Activated CD8-positive, alpha-beta memory T cell treated with anti-CD3 and anti-CD28 coated beads, Interleukin-2, amount 10 ng/mL, durations not matched to agents 7 days and 5 days (primary cell): ENCODE measurements at places on chromosomes 5 and 9. TPM values are rescaled to one million over a fixed set of nuclear protein-coding genes. Genes with fewer than 3 reads are reported as not detected.
A peak's percentile ranks its signal among the peaks of the same experiment; 100 is the strongest.

DNA sequence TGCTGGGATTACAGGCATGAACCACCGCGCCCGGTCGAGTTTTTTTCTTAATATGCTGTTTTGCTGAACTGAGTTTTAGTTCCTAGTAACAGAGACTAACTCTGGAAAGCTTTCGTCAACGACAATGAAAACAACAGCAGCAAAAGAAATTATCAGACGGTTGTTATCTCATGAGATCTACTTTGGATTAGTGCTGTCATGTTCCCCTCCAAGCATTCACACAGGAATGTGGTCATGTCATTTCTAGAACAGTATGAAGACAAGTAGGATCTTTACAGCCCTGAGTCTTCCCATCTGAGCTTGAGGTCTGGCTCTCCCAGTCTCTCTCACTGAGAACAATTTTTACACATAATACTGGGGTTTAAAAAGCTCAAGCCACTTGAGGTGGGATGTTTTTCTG, 4.0 kb upstream of the ANKRD33B start:
- H3K4me1 ChIP-seq = peaks cover 8% of the 10 kb centered on the region
- H3K27ac ChIP-seq = no peak overlapping the region
- H3K27me3 ChIP-seq = peaks cover 54% of the 10 kb centered on the region
- DNase-seq = no peak
- no peak overlapping the region for H3K4me3 ChIP-seq

DNA sequence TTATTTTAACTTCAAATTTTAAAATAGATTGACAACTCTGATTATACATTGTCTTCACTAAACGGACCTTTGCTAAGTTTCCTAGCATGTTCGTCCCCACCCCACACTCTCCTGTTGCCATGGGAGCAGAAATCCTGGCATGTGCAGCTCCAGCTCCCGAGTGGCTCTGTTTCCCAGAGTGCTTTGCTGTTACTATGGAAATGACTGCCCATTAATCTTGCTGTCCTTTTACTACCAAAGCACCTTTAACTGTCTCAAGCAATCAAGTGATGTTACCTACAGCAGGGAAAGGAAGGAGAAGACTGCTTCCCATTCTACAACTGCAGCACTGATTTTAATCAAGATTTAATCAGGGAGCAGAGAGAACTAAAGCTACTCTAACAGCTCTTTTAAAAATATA, 212.0 kb upstream of the KIF2A start:
- H3K36me3 ChIP-seq = no peaks in the 10 kb centered on the region
- H3K4me1 ChIP-seq = peaks cover 3% of the 10 kb centered on the region
- DNase-seq = no peak
- peaks cover 13% of the 10 kb centered on the region for H3K27me3 ChIP-seq
- H3K4me3 ChIP-seq = no peak overlapping the region
- no peak overlapping the region for H3K27ac ChIP-seq

DNA sequence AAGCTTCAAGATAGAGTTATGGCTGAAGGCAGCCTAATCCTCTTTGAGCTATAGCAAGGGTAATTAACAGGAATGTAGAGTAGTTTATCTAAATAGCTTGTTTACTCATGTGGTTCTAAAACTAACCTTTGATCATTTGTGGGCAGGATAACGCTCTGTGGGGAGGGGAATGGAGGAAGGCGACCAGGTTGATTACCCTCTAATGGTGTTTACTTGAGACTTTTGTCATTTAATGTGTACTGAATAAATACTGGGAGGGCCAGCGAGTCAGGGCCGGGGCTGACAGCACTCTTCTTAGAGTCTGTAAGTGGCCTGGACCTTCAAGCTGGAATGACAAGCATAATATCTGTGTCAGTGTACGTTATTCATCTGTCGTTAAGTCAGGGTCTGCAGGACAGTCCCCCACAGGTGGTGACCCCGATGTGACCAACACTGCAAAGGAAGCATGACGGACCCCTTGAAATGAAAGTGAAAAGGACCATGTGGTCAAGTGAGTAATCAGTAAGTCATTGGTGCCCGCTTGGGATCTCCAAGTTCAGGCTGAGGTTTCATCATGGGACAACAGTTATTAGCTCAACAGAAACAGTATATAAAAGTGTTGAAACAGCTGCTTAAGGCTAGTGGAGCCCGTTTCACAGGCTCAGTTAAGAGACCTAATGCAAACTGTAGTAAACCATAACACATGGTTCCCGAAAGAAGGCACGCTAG, 162.6 kb downstream of the CPLANE1 start:
- H3K4me3 ChIP-seq = no peak overlapping the region
- no peak for DNase-seq
- H3K36me3 ChIP-seq = peaks cover 11% of the 10 kb centered on the region
- no peak overlapping the region for H3K27ac ChIP-seq

- no peak for DNase-seq
- H3K4me3 ChIP-seq = no peak overlapping the region
- no peaks in the 10 kb centered on the region for H3K36me3 ChIP-seq
- no peak overlapping the region for H3K27ac ChIP-seq
- H3K27me3 ChIP-seq = peaks cover 4% of the 10 kb centered on the region
Observed at GRCh38 chr5:131042021-131042789, 122.9 kb downstream of the HINT1 start.

- H3K36me3 ChIP-seq = peaks cover 22% of the 10 kb centered on the region
- H3K4me1 ChIP-seq = peaks cover 16% of the 10 kb centered on the region
- no peaks in the 10 kb centered on the region for H3K27me3 ChIP-seq
- H3K27ac ChIP-seq = no peak overlapping the region
Observed at GRCh38 chr5:115855959-115856358, 14.2 kb downstream of the AP3S1 start.

GRCh38 chr5:35785601-35786085, 71.0 kb upstream of the IL7R start:
- peak overlapping the region; percentile 14 for H3K4me3 ChIP-seq
- peaks cover 73% of the 10 kb centered on the region for H3K4me1 ChIP-seq
- peak overlapping the region; percentile 90 for H3K27ac ChIP-seq

DNA sequence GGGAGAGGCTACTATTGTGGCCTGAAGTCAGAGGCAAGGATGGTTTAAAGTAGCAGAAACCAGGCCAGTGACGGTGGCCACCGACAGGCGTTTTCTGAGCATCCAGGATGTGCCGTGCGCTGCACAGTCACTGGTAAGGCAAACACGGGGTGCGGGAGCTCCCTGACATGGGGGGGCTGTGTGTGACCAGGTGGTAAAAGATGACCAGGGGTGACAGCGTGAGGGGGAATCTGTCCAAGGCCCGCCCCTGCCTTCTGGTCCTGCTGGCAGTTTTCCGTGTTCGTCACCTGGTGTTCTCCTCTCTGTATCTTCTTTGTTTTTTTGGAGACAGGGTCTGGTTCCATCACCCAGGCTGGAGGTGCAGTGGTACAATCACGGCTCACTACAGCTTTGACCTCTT, 167.4 kb downstream of the ICE1 start:
- no peaks in the 10 kb centered on the region for H3K4me1 ChIP-seq
- H3K27me3 ChIP-seq = no peaks in the 10 kb centered on the region
- H3K36me3 ChIP-seq = no peaks in the 10 kb centered on the region
- DNase-seq = no peak
- no peak overlapping the region for H3K27ac ChIP-seq
- H3K4me3 ChIP-seq = no peak overlapping the region

- H3K4me1 ChIP-seq = no peaks in the 10 kb centered on the region
- H3K27ac ChIP-seq = no peak overlapping the region
- DNase-seq = no peak
- no peak overlapping the region for H3K4me3 ChIP-seq
- peaks cover 13% of the 10 kb centered on the region for H3K27me3 ChIP-seq
- H3K36me3 ChIP-seq = no peaks in the 10 kb centered on the region
Observed at GRCh38 chr9:124133727-124134126, 122.2 kb downstream of the LHX2 start.

GRCh38 chr9:75636427-75637045, 253.9 kb upstream of the PCSK5 start:
- no peak for DNase-seq
- no peak overlapping the region for H3K4me3 ChIP-seq
- H3K27ac ChIP-seq = no peak overlapping the region
- no peaks in the 10 kb centered on the region for H3K27me3 ChIP-seq
- H3K36me3 ChIP-seq = no peaks in the 10 kb centered on the region

DNA sequence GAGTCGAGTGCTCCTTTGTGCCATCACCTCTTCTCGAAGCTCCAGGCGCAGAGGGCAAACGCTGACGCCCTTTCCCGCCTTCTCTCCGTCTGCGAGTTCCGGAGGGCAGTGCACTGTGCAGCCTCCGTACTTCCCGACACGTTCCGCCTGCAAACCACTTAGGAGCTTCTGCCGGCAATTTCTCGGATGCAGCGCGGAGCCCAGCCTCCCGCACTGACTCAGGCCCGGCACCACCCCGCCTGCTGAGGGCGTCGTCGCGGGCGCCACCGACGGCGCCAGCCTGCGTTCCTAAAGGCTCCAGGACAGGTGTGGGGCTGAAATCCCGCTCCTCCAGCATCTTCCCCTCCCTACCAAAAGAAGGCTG, 9.3 kb upstream of the TRIM36 start:
- peaks cover 11% of the 10 kb centered on the region for H3K4me1 ChIP-seq
- peaks cover 2% of the 10 kb centered on the region for H3K36me3 ChIP-seq
- no peak for DNase-seq
- no peak overlapping the region for H3K4me3 ChIP-seq
- peaks cover 84% of the 10 kb centered on the region for H3K27me3 ChIP-seq
- H3K27ac ChIP-seq = no peak overlapping the region

GRCh38 chr9:4581861-4582565, 80.1 kb upstream of the PLPP6 start:
- H3K36me3 ChIP-seq = no peaks in the 10 kb centered on the region
- no peaks in the 10 kb centered on the region for H3K4me1 ChIP-seq
- no peak for DNase-seq
- H3K4me3 ChIP-seq = no peak overlapping the region
- H3K27me3 ChIP-seq = no peaks in the 10 kb centered on the region

DNA sequence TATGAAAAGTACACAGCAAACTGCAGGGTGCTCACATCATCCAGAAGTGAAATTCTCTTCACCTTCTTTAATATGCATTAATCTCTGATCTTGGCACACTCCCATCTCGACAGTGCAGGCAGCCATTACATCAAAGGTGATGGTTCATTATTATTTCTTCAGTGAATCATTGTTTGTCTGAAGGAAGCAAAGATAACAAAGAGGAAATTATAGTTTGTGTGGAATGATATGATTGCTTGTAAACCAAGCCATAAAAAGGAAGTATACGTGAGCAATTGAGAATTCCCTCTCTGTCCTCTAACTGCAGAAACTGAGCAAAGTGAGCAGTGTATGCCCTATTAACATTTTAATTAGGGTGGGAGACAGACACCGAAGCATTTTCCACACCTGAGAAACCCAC, 171.6 kb upstream of the PPP1R2B start:
- H3K27ac ChIP-seq = no peak overlapping the region
- H3K36me3 ChIP-seq = no peaks in the 10 kb centered on the region
- no peak overlapping the region for H3K4me3 ChIP-seq
- peaks cover 25% of the 10 kb centered on the region for H3K27me3 ChIP-seq
- no peak for DNase-seq
- no peaks in the 10 kb centered on the region for H3K4me1 ChIP-seq

Gene B4GALT1
- total RNA-seq = 35.2 TPM

Gene GRM6
- total RNA-seq = not detected

Gene CHSY3
- not detected for total RNA-seq

Gene PRRX2
- 0.28 TPM for total RNA-seq
